Stimulated activated CD8-positive, alpha-beta memory T cell treated with anti-CD3 and anti-CD28 coated beads, Interleukin-4, amount 100 ng/mL, for 48 hours (primary cell): ENCODE measurements at places on chromosomes 11 and 22.

- DNase-seq, result no peak
Measured at GRCh38 chr11:70371241-70371640, 27.1 kb upstream of the CTTN start.

DNA sequence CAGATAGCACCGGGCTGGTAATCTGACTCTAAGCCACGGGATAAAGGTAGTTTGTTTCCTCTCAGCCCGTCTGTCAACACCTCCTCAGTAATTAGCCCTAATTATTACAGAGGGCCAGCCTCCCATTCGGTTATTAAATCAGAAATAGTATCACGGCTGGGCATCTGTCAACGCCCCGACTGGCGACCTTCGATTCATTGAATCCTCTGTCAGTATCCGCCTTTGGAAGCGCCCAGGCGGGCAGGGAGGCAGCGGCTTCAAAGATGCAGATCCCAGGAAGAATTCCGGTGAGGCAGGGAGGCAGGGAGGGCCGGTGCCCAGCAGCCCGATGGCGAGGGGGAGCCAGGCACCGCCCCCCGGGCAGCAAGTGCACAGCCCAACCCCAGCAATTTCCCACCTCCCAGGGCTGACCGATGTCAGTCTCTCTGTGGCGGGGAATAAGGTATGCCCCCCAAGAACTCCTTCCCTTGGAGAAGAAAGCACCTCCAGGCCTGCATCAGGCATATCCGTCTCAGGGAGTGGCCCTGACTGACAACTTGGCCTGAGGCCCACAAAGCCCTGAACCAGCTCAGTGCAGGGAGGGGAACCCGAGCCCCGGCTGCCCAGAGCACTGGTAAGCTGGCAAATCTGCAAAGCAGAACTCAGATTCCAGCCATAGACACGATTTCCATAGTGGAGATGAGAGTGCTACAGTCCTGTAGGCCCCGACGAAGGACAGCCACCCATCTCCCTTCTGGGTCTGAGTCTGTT is 11.4 kb downstream of the GNB1L start:
- DNase-seq, result no peak

DNA sequence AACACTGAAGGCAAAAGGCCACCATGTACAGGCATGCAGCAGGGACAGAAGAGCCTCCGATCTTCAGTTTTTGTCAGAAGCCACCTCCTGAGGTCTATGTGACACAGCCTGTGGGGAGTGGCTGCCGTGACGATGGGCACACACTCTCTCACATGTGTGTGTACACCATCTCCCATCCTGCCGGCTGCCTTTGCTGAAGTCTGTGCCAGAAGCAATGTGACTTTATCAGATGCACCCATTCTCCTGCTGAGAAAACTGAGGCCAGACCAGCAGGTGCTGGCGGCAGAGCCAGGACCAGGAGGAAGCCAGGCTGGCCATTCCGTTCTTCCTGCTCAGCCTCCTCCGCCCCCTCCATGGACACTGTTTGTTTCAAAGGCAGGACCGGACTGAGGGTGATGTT is 16.7 kb downstream of the SHANK2 start:
- DNase-seq, result no peak

DNA sequence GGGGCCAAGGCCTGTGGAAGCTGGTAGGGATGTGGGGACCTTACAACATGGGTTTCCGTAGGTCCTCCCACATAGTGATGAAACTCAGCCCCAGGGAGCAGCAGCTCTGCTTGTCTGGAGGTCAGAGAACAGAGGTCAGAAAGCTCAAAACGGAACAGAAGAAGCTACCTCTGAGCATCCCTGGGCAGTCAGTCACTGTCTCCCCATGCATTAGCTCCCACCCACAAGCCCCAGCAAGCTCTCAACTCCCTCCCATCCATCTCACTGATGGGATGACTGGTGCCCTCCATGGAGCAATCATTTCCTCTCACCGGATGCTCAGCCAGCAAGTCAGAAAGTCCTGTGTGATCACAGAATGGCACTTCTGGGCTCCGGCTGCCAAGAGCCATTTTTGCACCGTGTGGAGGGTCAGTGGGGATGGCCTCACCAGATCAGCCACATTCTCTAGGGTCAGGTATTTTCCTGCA is 1.9 kb downstream of the TPP1 start:
- DNase-seq, result no peak

DNA sequence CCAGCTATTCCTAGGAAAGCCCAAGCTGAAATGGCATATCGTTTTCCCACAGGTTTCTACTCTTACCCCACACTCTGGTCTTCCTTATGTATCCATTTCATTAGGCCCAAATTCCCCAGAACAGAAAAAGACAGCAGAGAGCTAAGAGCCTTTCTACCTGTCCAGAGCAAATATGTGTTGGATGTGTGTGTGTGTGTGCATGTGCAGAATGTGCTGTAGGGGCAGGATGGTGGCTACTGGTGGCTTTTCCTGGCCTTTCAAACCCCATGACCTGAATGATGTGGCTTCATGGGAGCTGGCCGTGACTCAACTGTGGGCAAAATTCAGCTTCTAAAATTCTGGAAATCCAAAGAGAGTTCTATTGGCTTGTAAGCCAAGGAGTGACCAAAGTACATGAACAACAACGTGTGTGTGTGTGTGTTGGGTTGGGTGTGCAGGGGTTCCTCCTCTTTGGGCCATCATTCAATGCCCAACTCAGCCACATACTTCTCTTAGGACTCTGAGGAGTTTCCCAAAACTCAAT is 421.4 kb upstream of the CADM1 start:
- no peak for DNase-seq

DNA sequence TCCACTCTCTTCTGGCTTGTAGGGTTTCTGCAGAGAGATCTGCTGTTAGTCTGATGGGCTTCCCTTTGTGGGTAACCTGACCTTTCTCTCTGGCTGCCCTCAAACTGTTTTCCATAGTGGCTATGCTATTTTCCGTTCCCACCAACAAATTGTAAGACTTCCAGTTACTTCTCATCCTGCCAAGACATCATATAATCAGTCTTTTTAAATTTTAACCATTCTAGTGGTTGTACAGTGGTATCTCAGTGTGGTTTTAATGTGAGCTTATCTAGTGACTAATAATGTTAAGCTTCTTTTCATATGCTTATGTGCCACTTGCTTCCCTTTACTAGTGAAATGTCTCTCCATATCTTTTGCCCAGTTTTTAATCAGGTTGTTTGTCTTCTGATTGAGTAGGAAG is 13.6 kb upstream of the TRIM29 start:
- DNase-seq, result no peak

- DNase-seq, result no peak
Measured at GRCh38 chr11:630871-631270, 3.9 kb upstream of the SCT start.

GRCh38 chr11:8730697-8731020 is 48.1 kb downstream of the RPL27A start:
- no peak for DNase-seq

DNA sequence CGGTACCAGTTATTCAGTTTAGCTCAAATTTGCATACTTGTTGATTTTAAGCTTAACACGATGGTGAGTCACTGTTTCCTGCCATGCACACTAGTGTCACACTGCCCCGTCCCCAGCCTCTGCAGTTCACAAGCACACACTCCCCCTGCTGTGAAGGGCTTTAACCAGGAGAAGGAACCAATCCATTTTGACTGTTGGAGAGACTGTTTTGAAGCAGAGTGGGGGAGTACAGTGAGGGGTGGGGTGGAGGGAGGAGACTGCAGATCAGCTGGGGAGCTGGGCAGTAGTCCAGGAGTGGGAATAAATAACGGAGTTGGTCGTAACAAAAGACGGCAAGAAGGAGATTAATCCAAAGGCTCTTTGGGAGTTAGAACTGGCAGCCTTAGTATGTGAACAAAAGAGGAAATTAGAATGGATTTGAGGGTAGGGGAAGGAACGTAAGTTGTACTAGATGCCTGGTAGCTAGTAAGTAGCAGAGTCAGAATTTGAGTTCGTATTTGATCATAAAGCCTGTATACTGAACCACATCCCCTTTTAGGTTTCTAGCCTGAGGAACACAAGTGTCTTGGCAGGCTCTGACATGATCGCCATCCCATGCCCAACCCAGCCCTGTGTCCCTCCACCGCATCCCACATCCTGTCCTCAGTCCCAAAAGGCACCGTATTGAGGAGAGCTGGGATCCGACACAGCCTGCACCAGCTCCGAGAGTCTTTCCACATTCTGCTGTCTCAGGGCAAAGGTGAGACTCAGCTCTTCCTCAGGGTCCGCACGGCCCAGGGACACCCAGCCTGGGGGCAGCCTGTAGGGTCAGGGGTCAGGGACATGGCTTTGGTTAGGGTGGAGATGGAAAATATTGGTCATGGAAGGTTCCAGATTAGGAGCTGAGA is 862 bp downstream of the TPP1 start:
- DNase-seq, result peak; percentile 62

- no peak for DNase-seq
Measured at GRCh38 chr22:10780281-10780680, 4747.7 kb upstream of the OR11H1 start.

DNA sequence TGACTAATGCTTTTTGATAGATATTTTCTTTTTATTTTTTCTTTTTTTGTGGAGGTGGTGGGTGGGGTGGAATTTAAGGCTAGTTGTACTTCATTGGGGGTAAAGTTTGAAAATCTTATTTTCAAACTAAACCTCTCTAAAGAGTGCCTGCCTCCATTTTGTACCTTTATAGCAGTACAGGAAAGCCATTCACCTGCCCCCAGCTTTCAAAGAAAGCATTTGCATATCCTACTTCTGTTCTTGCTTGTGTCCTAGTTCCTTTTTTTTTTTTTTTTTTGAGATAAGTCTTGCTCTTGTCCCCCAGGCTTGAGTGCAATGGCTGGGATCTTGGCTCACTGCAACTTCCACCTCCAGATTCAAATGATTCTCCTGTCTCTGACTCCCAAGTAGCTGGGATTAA is 766.2 kb upstream of the LRRC4C start:
- DNase-seq, result no peak

GRCh38 chr11:68042219-68043028 is 3.6 kb downstream of the TCIRG1 start:
- DNase-seq, result no peak

DNA sequence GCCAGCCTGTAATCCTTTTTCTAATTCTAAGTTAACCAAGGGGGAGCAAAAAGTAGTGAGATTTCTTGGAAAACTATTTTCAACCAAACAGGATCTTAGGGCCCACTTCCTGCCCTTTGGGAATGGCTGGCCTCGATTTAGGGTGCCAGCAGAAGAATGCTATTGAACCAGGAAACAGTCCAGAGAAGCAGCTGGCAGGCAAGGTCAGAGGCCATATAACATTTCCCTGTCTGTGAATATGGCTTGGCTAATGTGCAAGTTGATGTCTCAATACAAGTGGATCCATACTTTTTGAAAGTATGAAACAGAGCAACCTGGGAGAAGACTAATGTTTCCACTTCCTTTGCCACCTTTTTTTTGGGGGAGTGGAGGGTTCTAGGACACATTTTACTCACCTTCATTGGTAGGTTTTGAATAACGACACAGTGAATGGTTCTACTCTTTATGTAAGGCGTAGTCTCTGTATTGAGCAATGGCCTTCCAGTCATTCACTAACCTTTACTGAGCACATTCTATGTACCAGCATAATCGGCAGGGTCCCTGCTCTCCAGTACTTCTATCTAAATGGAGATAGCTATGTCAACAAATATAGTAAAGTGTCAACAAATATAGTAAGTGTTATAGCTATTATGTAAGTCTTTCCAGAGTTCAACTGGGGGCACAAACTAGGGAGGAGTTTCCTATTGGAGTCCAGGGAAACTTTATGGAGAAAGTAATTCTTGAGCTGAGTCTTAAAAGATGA is 34.2 kb upstream of the RRM1 start:
- no peak for DNase-seq

DNA sequence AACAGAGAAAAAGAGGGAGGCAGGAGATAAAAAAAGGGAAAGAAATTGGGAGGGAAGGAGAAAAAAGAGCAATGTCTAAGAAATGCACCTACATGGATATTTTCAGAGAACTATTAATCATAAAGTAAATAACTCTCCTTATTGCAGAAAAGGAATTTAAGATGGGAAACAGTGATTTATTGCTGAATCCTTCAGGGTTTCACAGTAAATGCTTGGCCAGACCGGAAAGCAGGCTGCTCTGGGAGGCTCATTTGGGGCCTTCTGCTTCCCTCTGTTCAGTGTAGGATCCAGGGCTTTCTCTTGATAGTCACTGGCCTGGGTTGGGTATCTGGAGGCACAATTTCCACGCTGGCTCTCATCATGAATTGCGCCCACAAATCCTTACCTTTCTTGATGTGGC is 324.3 kb upstream of the SORL1-AS1 start:
- no peak for DNase-seq

GRCh38 chr11:119445850-119446249 is 22.9 kb upstream of the THY1 start:
- no peak for DNase-seq

GRCh38 chr11:111045407-111045803 is 200.1 kb upstream of the POU2AF2 start:
- no peak for DNase-seq

DNA sequence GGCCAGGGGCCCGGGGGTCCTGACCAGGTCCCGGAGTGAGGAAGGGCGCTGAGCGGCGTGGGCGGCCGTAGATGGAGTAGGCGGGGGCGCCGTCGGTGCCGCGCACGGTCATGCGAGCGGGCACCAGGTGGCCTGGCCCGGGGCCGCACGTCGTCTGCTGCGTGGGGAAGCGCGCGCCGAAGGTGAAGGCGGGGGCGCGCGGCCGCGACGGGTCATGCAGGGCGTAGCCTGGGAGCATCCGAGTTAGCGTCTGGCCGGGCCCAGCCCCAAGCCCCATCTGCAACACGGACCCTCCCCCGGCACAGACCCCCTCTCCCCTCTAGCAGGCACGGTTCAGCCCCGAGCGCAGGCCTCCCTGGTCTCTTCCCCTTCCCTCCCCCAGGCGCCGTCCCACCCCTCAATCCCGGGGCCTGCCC is 1.7 kb upstream of the TYMP start:
- peak; percentile 80 for DNase-seq

- DNase-seq, result no peak
Measured at GRCh38 chr22:25090225-25090890, 109.3 kb upstream of the CRYBB3 start.

DNA sequence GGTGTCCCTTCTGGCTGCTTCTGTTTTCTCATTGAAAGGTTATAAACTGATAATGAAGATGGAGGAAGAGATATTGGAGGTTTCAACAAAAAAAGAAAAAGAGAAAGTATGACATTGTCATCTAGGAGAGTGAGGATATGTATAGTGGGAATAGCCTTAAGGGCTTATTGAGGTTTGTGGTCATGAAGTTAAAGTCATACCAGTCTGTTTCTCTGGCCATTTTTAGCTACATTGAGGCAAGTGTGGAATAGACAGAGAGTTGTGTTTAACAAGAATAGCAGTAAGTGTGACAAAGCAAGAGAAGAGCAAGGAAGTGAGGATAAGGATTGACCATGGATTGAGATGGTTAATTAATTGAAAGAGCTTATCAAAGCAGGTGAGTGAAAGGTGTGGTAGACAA is 110.4 kb downstream of the ELP4 start:
- DNase-seq, result no peak
